ENCODE measurements at places on chromosomes 5 and 9.

DNA sequence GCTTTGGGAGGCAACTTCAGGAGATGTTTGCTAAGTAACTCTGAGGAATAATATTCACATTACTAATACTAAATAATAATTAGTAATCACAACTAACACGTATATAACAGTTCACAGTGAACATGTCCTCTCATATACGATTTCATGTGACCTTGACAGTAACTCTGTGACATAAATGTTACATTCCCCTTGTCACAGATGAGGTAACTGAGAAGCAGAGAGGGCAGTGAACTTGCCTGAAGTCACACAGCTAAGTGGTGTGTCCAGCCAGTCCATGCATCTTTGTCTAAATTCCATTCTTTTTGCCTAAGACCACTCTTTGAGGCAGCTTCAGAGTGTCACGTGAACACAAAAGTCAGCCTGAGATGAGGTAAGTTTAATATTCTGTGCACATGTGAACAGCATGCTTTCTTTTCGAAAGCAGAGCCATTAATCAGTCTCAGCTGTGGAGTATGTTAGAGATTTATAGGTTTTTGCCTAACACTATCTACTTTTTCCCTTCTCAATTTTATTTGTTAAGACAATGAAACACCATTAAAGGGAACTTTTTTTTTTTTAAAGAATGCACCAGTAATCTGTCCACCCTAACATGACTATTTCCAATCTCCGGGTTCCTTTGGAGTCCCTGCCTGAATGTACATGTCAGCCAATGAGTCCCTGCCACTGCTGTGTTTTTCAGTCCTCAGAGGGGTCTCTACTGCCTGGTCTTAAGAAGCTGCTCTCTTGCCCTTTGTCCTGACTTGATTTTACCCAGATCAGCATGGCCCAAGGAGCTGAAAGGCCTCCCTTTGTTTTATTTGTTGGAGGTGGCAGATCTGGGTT lies 43.5 kb downstream of the SH3PXD2B start:
- DNase-seq = no peak

DNA sequence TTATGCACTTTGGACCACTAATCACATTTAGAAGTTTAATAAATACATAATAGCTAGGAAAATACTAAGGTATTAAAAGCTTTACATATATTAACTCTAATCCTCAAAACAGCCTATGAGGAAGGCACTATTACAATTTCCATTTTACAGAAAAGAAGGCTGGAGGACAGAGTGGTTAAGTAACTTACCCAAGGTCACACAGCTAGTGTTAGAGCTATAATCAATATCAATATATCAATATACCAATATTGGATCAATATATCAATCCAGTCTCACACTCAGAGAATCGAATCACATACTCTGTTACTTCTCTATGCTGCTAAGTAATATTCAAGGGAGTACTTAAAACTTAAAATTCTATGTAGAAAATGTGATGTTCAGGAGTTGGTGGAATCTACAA lies 45.2 kb downstream of the MEF2C start:
- no peak for DNase-seq

GRCh38 chr5:108024986-108025385 lies 354.2 kb upstream of the EFNA5 start:
- DNase-seq = no peak

DNA sequence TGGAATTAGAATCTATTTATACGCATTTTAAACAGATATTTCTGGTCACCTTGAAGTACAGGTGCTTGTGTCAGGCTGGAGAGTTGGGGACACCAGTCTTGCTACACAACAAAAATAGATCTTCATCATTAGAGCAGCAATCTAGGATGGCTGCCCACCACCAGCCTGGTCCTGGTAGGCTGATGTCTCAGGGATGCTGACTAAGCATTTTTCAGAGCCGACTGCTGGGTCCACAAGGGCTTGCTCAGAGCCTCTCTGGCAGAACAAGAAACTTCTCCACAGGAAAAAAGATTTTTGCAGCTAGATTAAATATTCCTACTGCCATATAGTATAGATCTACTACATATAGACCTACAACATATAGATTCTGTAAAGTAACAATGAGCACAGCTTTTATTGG lies 12.0 kb upstream of the FAM81B start:
- DNase-seq = no peak

GRCh38 chr5:163548649-163549048 lies 43.2 kb downstream of the MAT2B start:
- no peak for DNase-seq

- DNase-seq = no peak
These were observed 140.2 kb upstream of the LPAR1 start for GRCh38 chr9:111178331-111179055.

DNA sequence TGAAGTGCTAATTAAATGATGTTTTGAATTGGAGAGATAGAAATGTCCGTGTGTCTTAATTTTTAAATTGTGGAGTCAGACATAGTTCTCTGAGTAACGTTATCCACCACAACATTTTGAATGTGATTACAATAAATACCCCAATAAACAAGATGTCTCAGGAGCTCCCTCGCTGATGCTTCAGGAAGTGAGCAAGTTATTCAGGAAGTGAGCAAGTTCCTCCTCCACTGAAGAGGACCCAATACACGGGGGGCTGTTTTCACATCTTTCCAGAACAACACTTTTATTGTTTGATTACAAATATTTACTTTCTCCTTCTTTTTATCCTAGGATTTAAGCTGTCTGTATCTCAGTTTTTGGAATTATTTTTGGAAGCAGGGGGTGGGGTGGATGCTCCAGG lies 363.8 kb downstream of the LRRC70 start:
- DNase-seq = no peak

- DNase-seq = no peak
These were observed 165.9 kb downstream of the SH3GL2 start for GRCh38 chr9:17744786-17745185.

- DNase-seq = no peak
These were observed 372.3 kb downstream of the ADGRV1 start for GRCh38 chr5:90930756-90931431.

GRCh38 chr9:14063756-14064155 lies 250.2 kb downstream of the NFIB start:
- no peak for DNase-seq

DNA sequence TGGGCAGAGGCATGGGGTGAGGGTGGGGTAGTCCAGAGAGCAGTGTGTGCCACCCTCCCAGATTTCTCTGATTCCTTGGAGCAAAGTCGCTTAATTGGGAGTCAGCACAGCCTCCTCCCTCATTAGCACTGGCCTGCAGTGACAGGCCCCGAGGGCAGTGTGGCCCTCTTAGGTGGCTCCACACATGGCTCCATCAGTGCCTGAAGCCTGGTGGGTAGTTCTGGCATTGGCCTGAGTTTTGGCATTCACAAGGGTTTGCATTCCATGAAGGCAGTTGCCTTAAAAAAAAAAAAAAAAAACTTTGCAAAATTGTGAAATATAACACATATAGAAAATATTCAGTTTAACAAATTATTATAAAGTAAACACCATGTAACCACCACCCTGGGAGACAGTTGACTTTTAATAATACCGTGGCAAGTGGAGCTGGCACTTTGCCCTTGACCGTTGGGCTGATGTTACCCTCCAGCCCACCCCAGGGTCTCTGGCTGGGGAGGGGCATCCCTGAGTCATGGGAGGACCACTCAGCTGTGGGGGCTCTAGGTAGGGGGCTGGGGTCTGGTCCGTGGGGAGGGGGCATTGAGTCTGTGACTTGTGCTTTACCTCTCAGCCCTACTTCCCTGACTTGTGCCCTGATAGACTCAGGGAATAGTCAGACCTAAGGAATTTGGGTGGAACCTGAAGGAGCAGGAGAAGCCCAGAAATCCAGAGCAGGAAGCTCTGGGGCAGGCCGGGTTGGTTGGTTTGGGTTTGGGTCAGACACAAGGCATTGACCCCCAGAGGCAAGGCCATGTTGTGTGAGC lies 51.3 kb upstream of the PITX1 start:
- DNase-seq = no peak

GRCh38 chr5:102737805-102738469 lies 17.2 kb upstream of the PAM start:
- no peak for DNase-seq

DNA sequence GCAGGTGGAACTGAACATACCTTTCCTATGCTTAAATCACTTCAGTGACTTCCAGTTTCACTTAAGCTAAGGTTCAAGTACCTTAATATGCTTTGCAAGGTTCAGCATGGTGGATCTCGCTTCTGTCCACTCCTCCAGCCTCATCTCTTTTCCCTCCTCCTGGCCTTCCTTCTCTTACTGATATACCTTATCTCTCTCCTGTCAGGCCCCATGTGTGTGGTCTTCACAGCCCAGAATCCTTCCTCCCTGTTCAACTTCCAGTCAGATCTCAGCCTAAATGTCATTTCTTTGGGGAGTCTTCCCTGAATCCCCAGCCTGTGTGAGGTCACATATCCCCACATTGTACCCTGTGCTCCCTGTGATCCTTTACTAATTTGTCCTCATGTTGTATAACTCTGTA lies 87.7 kb downstream of the ANGPTL2 start:
- no peak for DNase-seq

- DNase-seq = no peak
These were observed 42.3 kb upstream of the DHFR start for GRCh38 chr5:80697100-80697499.

GRCh38 chr9:135605238-135605781 lies 34.0 kb downstream of the GLT6D1 start:
- DNase-seq = no peak

GRCh38 chr5:6496636-6497035 lies 48.0 kb downstream of the UBE2QL1 start:
- no peak for DNase-seq

DNA sequence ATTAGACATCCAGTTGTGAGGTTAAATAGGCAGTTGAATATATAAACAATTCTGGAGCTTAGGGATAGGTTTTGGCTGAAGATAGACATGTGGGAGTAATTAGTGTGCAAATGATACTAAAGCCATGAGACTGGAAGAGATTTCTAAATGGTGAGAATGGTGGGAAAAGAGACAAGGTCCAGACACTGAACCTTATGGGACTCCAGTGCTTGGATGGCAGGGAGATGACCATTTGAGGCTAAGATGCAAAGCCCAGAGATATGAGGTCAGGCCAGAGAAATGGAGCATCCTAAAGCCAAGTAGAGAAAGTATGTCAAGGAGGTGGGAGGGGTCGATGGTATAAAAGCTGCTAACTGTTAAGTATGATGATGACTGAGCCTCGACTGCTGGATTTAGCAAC lies 115.6 kb downstream of the SEMA5A start:
- DNase-seq = no peak

- no peak for DNase-seq
These were observed 98.9 kb downstream of the ACTL7B start for GRCh38 chr9:108756746-108757490.

GRCh38 chr5:172114875-172115422 lies 73.1 kb downstream of the STK10 start:
- peak; percentile 77 for DNase-seq

- DNase-seq = no peak
These were observed 83.9 kb upstream of the HSPA9 start for GRCh38 chr5:138659121-138659520.

- no peak for DNase-seq
These were observed at the start of gene GNAQ for GRCh38 chr9:78031444-78031892. GNAQ (minus strand) TSS chr9:78031811; CDS start chr9:78031235, 576 bp downstream.

GRCh38 chr5:137192293-137192743 lies 306.8 kb downstream of the SPOCK1 start:
- no peak for DNase-seq

GRCh38 chr9:85420750-85421149 lies 321.0 kb downstream of the AGTPBP1 start:
- no peak for DNase-seq

DNA sequence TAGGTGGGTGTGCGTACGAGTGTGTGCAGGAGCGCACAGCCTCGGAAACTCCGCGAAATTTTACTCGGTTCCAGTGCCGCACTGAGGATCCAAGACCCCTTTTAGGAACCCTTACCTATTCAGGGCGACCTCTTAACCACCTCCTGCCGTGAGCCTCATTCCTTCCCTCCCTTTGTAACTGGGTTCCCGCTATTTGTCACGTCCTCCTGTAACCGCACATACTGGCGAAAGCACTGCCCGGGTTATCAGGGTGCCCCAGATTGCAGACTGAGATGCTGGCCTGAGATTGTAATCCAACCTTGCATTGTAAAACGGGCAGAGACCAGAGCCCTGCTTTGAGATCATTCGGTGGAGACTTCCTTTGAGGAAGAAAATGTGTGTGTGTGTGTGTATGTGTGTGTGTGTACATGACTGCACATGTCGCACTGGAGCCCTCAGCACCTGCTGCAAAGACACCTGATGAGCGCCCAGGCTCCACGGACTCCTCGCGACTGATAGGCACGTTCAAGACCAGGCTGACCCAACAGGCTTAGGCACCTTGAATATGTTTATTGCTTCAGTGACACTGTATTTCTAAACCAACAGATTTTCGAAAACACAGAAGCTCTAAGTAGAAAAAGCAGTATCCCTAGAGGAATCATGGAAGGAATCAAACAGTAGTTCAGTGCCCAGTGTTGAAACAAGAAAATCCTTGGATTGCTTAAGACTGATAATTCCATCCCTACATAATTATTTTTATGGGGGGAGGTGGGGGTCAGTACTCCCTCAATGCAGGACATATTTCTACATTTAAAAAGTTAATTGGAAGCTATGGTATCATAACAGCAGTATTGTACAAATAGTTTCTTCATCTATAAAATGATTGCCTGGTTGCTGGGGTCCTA lies 86.5 kb upstream of the TNFAIP8 start:
- DNase-seq = peak; percentile 42

DNA sequence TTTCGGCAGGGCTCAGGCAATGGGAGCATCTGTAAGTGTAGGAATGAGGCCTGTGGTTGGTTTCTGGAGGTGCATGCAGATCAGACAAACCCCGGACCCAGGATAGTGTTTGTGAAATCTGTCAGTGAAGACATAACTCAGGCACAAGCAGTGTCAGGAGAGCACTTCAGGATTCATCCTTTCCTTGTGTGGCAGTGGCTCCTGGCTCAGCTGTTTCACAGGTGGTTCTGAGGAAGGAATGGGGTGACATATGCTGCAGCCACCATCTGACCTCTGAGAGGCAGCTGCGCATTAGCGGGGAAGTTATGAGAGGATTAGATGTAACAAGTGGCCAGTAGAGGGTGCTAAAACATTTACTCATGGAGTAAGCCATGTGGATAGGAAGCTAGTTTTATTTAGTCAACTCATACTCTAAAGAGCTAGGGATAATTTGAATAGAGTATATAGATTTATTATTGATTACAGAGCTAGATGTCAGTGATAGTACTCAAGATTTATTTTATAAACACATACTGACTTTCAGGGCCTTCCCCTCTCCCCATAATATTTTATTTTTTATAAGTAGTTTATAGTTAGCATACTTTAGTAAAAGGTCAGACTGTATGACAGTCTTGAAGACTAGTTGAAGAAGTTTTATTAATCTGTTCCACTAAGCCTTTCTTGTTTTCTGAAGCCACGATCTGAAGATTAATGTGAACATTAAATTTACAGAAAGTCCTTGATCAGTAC lies 28.4 kb downstream of the NNT start:
- peak; percentile 22 for DNase-seq

- no peak for DNase-seq
These were observed 72.1 kb upstream of the RASA1 start for GRCh38 chr5:87195616-87196015.

- no peak for DNase-seq
These were observed 77.8 kb downstream of the BOD1 start for GRCh38 chr5:173538654-173539053.

DNA sequence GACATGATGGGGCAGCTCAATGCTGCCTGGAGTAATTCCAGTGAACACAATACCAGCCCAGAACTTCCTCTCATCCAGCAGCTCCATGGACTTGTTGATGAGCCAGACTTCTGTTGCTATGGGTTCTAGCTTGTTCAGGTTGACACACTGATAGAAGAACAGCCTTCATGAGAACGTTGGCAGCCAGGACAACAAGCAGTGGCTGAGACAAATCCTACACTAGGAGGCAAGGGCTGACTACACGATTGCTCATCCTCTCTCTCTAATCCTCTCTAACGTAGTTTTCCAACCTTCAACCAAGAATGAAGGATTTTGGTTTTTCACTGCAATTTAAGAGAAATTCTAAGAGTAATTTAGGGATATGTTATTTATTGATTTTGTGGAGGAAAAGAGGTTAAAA lies 67.8 kb downstream of the NIPSNAP3B start:
- no peak for DNase-seq
